Small intestine (tissue), 16 donors: ENCODE measurements at places on chromosomes 1 and 21. TPM values are rescaled to one million over a fixed set of nuclear protein-coding genes. Genes with fewer than 3 reads are reported as not detected.

DNA sequence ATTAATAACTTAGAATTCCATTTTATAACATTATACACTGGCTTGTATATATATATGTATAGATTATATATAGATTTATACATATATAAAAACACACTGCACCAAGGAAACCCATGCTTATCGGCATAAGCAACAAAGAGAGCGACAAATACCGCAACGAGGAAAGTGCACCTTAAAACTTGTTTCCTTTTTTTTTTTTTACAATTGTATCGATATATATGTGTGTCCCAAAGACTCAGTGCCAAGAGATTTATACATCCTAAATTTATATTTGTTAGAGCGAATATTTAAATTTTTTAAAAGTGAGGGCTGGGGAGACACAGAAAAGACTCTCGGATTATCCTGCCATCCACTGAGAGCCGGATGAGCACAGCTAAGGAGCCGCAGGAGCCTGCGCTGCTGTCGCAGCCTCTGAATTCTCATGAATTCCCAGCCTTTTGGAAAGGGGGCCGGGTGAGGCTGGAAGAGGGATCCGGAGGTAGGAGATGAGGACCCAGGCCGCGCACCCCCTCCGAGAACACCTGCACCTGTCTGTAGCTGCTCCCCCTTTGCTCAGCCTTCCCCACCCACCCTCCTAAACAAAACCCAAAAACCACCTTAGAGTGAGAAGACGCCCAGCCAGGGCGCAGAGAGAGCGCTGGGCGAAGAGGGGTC, 5.2 kb downstream of the DMRTA2 start:
- no peaks in the 10 kb centered on the region for H3K36me3 ChIP-seq
- H3K27me3 ChIP-seq, result peaks cover 91% of the 10 kb centered on the region
- H3K4me1 ChIP-seq, result no peaks in the 10 kb centered on the region
- DNase-seq, result no peak

DNA sequence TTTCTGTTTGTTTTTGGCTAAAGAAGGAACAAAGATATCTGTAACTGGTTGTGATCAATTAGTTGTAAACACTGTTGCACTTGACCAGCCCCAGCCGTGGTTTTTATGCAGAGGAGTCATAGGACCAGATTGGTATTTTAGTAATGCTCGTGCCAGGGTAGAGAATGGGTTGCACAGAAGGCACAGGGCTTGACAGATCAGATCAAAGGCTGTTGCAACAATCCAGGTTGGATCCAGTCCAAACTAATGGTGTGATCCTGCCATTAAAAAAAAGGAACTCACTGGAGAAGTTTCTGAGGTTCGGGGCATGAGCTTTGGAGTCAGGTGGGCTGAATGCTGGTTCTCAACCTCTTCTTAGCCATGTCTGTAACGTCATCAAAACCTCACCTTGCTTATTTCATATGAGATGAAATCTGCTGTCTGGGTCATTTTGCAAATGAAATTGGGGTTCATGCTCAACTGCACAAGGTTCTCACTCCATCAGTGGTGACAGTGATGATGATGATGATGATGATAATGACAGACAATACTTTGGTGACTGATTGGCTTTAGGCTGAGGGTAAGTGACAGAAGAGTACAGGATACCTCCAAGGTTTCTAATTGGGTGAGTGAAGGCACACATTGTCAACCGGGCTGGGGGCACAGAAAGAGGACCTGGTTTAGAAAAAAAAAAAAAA, 43.1 kb downstream of the ZNF281 start:
- no peaks in the 10 kb centered on the region for H3K36me3 ChIP-seq
- H3K4me1 ChIP-seq, result no peaks in the 10 kb centered on the region
- DNase-seq, result no peak
- no peak overlapping the region for H3K27ac ChIP-seq
- H3K27me3 ChIP-seq, result no peaks in the 10 kb centered on the region

DNA sequence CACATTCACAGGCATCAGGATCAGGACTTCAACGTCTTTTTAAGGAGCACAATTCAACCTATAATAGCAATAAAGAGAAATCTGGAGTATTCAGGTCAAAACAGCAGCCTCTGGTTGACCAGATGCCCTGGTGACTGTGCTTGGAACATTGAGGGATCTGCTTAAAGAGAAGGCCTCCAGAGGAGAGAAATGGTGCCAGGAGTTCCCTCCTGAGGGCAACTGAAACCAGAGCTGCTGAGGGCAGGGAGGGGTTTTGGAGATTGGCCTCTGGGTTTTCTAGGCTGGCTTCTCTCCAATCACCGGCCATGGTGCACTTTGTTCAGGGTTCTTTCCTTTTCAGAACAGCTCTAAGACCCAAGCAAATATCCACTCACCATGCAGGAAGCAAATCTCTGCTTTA, 190.7 kb upstream of the KIAA0040 start:
- H3K4me3 ChIP-seq, result no peak overlapping the region
- peak; percentile 12 for DNase-seq
- no peak overlapping the region for H3K27ac ChIP-seq
- no peaks in the 10 kb centered on the region for H3K36me3 ChIP-seq

DNA sequence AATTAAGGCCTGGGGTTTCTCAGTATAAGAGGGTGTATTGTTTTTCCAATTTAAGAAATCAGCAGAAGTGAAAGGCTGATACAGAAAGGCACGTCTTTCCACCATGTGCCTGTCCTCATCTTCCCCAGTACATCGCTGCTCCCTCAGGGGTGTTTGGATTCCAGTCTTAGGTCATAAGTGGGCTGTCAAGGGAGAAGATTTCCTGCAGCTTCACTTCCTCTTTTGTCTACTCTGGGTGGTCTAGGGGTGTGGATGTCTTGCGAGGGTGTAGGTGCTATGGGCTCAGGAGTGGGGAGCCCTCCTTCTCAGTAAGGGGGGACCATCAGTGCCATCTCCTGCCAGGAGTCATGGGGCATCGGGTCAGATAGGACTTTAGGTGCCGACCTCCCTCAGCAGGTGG, 999.8 kb upstream of the NCAM2 start:
- H3K27ac ChIP-seq, result no peak overlapping the region
- no peaks in the 10 kb centered on the region for H3K27me3 ChIP-seq
- DNase-seq, result no peak
- H3K4me3 ChIP-seq, result no peak overlapping the region
- no peaks in the 10 kb centered on the region for H3K36me3 ChIP-seq

Gene WNT2B
- 4.3 TPM for polyA plus RNA-seq

DNA sequence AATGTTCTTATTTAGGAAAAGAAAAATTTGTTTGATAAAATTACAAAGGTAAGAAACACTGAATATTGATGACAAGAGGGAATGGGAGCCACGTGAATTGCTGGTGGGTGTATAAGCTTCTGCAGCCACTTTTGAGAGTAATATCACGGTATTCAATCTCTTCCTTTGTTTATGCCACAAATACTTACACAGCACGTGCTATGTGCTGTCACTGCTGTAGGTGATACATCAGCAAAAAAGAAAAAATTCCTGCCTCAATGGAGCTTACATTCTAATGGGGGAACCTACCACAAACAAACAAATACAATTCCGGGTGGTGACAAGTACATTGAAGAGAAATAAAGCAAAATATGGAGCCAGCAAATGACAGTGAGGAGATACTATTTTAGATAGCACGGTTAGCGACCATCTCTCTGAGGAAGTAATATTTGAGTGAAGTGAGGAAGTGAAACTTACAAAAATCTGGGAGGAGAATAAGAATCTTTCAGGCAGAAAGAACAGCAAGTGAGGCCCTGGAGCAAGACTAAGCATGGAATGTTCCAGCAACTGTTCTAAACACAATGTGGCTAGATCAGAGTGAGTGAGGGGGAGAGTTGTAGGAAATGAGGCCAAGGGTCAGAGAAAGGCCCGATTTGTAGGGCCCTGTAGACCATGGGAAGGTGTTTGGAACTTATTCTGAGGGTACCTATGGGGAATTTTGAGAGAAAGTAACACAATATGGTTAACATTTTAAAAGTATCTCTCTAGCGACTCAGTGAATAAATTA, 2.6 kb upstream of the FCRLB start:
- no peaks in the 10 kb centered on the region for H3K36me3 ChIP-seq
- H3K4me1 ChIP-seq, result no peaks in the 10 kb centered on the region
- peaks cover 28% of the 10 kb centered on the region for H3K27me3 ChIP-seq
- DNase-seq, result no peak
- no peak overlapping the region for H3K27ac ChIP-seq

DNA sequence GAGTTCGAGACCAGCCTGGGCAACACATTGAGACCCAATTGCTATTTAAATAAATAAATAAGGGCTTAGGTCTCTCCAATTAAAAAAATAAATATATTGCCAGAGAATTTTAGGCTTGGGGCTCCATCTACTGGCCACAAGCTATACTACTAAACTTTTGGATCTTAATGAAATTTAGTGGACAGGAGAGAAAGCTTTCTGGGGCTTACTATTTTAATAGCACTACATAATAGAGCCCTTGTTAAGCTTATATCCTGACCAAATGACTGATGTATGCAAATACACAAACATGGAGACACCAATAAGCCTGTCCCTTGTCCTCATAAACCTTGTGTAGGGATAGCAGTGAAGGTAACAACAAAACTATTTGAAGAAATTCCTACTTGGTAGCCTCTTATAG, 18.4 kb downstream of the CCT3 start:
- no peaks in the 10 kb centered on the region for H3K27me3 ChIP-seq
- no peak overlapping the region for H3K4me3 ChIP-seq
- H3K4me1 ChIP-seq, result no peaks in the 10 kb centered on the region
- H3K27ac ChIP-seq, result no peak overlapping the region

DNA sequence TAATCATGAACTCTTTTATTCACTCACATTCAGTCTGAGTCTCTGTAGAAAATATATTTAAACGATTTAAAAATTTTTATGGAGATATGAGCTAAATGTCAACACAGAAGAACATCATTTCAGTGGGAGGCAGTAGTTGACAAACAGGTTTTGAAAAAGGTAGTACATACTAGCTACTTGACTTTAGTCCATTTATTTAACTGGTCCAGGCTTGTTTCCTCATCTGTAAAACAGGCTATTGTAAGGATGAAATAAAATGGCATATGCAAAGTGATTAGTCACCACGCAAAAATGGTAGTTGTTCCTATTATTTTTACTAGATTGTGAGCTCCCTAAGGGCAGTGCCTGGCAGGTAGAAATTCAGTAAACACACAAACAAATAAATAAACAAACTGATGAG, 75.2 kb downstream of the NTPCR start:
- H3K27ac ChIP-seq, result no peak overlapping the region
- no peak for DNase-seq
- H3K4me1 ChIP-seq, result no peaks in the 10 kb centered on the region
- no peaks in the 10 kb centered on the region for H3K27me3 ChIP-seq
- H3K4me3 ChIP-seq, result no peak overlapping the region

Gene CNTN2
- not detected for polyA plus RNA-seq

Gene PIGM
- polyA plus RNA-seq, result 1.1 TPM

GRCh38 chr1:10060311-10061100, 27.7 kb downstream of the UBE4B start:
- no peaks in the 10 kb centered on the region for H3K27me3 ChIP-seq
- no peak for DNase-seq
- no peak overlapping the region for H3K27ac ChIP-seq
- peaks cover 47% of the 10 kb centered on the region for H3K36me3 ChIP-seq
- H3K4me3 ChIP-seq, result no peak overlapping the region

Gene ARHGEF10L
- polyA plus RNA-seq, result 7.8 TPM

DNA sequence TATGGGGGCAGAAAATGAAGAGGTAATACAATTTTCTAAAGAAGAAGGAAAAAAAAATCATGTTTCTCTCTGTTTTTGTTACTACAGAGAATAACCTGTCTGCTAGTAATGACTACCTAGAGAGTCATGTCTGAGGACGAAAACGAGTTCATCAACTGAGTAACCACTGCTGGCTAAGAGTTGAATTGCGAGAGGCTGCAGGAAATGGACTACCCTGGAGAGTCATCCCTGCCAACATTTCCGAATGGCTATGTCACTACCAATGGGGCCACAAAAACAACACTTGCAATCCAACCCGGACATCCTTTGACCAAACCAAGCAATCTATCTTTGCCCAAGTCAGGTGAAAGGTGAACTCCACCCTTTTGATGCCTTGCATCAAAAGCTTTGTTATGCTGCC, 120.6 kb downstream of the FCRL5 start:
- H3K4me3 ChIP-seq, result no peak overlapping the region
- H3K4me1 ChIP-seq, result no peaks in the 10 kb centered on the region
- no peak overlapping the region for H3K27ac ChIP-seq
- no peaks in the 10 kb centered on the region for H3K36me3 ChIP-seq
- H3K27me3 ChIP-seq, result no peaks in the 10 kb centered on the region

- no peak for DNase-seq
- H3K36me3 ChIP-seq, result no peaks in the 10 kb centered on the region
- peak overlapping the region; percentile 71 for H3K27ac ChIP-seq
- peaks cover 15% of the 10 kb centered on the region for H3K4me1 ChIP-seq
- no peak overlapping the region for H3K4me3 ChIP-seq
These were observed 20.9 kb downstream of the SLAMF1 start for GRCh38 chr1:160625725-160626498.

DNA sequence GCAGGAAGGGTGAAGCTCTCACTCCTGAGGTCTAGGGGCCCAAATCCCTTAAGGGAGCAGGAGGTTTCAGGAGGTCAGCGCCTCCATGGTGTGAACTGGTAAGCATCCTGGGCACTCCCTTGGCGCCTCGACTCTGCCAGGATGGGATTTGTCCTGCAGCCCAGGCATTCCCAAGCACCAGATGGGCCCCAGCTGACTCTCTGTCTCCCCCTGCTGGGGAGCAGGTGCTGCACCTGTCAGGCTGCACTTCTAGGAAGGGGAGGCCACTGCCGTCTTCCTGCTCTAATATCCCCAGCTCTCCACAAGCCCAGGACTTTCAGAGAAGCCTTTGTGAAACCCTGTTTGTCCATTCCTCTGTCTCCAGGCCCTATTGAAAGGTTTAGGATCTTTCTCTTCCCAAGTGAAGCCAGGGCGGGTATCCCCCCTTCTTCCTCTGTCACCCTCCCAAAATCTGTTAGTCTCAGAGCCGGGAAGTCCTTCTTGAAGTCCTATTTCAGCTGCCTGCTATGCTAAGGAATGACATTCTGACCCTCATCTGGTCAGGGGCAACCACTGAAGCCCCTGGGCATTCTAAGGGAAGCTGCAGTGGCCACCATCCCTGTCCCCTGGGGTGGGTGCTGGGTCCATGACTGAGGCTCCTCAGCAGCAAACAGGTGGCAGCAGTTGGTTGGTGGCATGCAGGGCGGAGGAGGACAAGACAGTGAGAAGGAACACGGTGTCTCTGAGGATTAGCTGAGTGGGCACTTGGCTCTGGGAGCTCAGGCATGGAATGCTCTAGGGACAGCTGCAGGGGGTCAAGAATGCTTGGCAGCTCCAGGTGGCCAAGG, 3.2 kb downstream of the MYBPH start:
- H3K27me3 ChIP-seq, result peaks cover 2% of the 10 kb centered on the region
- no peaks in the 10 kb centered on the region for H3K36me3 ChIP-seq
- peak; percentile 53 for DNase-seq
- no peak overlapping the region for H3K4me3 ChIP-seq
- H3K27ac ChIP-seq, result no peak overlapping the region

Gene TNFRSF8
- polyA plus RNA-seq, result 0.10 TPM

DNA sequence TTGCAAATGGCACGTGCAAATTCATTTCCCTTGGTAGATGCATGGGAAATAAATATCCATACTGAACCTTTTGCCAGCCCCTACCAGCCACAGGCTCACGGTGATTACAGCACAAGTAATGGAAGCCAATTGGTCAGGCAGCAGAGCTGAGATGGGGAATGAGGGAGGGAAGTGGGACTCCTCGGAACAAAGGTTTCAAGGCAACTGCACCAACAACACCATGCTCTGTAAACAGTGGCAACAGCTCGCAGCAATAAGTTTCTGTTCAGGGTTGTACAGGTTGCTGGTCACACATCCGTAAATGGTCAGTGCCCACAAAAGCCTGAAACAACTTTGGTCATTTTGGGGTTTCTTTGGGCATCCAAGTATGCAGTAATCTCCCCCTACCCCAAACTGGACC, 62.7 kb upstream of the LPGAT1 start:
- H3K4me1 ChIP-seq, result no peaks in the 10 kb centered on the region
- H3K27me3 ChIP-seq, result no peaks in the 10 kb centered on the region
- no peak overlapping the region for H3K27ac ChIP-seq

- no peak overlapping the region for H3K27ac ChIP-seq
- H3K4me1 ChIP-seq, result no peaks in the 10 kb centered on the region
- no peaks in the 10 kb centered on the region for H3K27me3 ChIP-seq
- H3K4me3 ChIP-seq, result no peak overlapping the region
- no peaks in the 10 kb centered on the region for H3K36me3 ChIP-seq
These were observed 173.2 kb downstream of the ROR1 start for GRCh38 chr1:63946866-63947491.
